ENCODE measurements at places on chromosomes 5 and 9. TPM values are rescaled to one million over a fixed set of nuclear protein-coding genes. Genes with fewer than 3 reads are reported as not detected.

DNA sequence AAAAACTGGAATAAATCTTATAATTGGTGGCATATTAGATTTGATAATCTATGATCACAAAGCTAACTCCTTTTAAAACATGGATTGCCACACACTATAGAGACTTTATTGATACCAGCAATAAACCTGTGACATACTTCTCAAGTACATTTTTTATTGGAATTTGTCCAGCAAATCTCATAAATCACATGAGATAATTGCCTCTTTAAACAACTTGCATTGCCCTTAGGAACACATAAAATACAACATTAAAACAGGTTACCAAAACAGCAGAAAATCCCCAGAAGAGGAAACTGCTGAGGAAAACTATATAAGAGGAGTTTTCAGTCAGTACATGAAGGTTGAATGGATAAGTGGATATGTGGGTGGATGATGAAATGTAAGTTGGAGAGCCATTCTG is 124.6 kb downstream of the SNCAIP start:
- H3K4me1 ChIP-seq: no peaks in the 10 kb centered on the region
- DNase-seq: no peak
- H3K27me3 ChIP-seq: no peaks in the 10 kb centered on the region
- no peak overlapping the region for H3K27ac ChIP-seq

GRCh38 chr9:116279230-116279629 is 125.6 kb downstream of the PAPPA start:
- no peak for DNase-seq
- H3K4me3 ChIP-seq: no peak overlapping the region
- H3K27me3 ChIP-seq: no peaks in the 10 kb centered on the region
- H3K4me1 ChIP-seq: no peaks in the 10 kb centered on the region
- no peaks in the 10 kb centered on the region for H3K36me3 ChIP-seq

MEIKIN gene
- total RNA-seq: not detected

DNA sequence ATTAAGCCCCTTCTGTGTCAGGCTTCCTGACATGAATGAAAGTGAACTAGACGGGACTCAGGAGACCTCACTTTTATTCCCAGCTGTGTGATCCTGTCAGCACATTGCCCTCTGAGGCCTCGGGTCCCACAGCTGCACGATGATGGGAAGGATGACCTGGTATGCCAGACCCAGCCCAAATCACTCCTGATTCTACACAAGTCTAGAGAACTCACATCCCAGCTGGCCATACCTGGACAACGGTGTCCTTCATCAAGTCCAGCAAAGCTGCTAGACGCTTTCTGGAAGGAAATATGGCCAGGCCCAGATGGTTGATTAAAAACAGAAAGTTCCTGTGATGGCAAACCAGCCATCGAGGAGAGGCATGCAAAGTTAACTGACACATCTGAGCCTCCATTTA is 118.0 kb upstream of the FSTL4 start:
- no peaks in the 10 kb centered on the region for H3K36me3 ChIP-seq
- no peak overlapping the region for H3K4me3 ChIP-seq
- no peak for DNase-seq

GRCh38 chr5:160254706-160255105 is 25.4 kb downstream of the FABP6 start:
- H3K27me3 ChIP-seq: no peaks in the 10 kb centered on the region
- H3K27ac ChIP-seq: no peak overlapping the region
- no peaks in the 10 kb centered on the region for H3K4me1 ChIP-seq

DNA sequence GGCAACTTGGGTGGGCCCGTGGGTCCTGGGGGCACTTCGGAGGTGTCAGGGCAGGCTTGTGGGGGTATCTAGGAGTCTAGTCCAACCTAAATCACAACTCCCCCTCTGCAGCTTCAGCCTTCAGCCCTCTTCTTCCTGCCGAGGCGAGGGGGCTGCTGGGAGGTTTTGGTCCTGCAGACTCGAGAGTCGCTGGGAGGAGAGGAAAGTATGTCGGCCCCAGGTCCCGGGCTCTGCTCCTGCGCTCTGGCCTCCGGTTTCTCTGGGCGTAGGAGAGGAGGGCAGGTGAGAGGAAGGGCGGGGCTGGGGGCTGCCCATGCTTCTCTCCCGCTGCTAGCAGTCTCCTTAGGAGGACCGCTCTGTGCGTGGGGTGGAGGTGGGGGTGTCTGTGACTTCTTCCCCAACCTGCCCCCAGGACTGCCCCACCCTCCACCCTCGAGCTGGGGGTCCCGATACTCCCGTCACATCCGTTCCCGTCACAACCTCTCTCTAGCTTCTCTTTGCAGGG is 139.8 kb upstream of the COL5A1 start:
- H3K36me3 ChIP-seq: no peaks in the 10 kb centered on the region
- H3K27ac ChIP-seq: no peak overlapping the region
- no peak for DNase-seq
- no peak overlapping the region for H3K4me3 ChIP-seq
- no peaks in the 10 kb centered on the region for H3K4me1 ChIP-seq
- H3K27me3 ChIP-seq: peaks cover 19% of the 10 kb centered on the region

SPOCK1 gene
- total RNA-seq: 31.5 TPM

- no peaks in the 10 kb centered on the region for H3K4me1 ChIP-seq
- H3K27me3 ChIP-seq: no peaks in the 10 kb centered on the region
- no peak for DNase-seq
- H3K36me3 ChIP-seq: no peaks in the 10 kb centered on the region
- no peak overlapping the region for H3K4me3 ChIP-seq
These were observed 38.5 kb upstream of the LCP2 start for GRCh38 chr5:170336065-170336464.

DNA sequence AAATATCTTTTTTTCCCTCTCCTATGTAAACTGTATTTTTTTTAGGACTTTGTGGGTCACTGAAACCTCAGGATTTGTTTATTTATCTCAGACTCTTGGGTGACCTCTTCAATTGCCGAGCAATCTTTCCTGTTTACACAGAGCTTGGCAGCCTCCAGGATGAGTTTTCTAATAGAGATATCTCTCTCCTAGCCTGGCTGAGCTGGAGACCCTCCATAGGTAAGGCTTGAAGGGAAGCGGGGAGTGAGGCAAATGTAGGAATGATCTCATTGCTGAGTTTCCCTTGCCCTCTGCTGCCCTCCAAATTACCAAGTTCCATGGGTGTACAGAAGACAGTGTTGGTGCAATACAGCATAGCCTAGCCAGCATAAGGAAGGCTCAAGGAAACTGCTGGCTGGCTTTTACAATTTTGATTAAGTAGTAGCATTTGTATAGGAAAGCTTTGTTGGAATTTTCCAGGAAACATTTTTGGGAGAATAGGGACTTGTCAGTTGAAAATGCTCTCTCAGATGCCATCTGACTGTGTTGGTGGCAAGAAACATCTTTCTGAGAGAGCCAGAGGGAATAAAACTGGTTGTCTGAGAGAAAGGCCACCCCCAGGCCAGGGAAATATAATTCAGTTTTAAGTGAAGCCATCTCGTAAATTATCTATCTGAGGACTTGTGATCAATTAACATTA is 116.0 kb downstream of the NMUR2 start:
- no peak overlapping the region for H3K4me3 ChIP-seq
- no peaks in the 10 kb centered on the region for H3K36me3 ChIP-seq

FOXD4L5 gene
- total RNA-seq: not detected
